ENCODE measurements at places on chromosomes 7 and 10. TPM values are rescaled to one million over a fixed set of nuclear protein-coding genes. Genes with fewer than 3 reads are reported as not detected.

The CDH23 gene
- 7.2 TPM for total RNA-seq

- H3K27me3 ChIP-seq, result no peaks in the 10 kb centered on the region
- no peak overlapping the region for H3K4me3 ChIP-seq
- H3K4me1 ChIP-seq, result peaks cover 11% of the 10 kb centered on the region
Measured at GRCh38 chr10:74307061-74307651, 156.1 kb downstream of the ADK start.

The CDK1 gene
- 2.7 TPM for total RNA-seq

The ANKRD7 gene
- 1.1 TPM for total RNA-seq

The HIF1AN gene
- total RNA-seq, result 13.2 TPM

GRCh38 chr7:92639966-92640365 lies 49.8 kb upstream of the FAM133B start:
- H3K27me3 ChIP-seq, result no peaks in the 10 kb centered on the region
- no peak overlapping the region for H3K4me3 ChIP-seq
- H3K4me1 ChIP-seq, result no peaks in the 10 kb centered on the region
- no peak for DNase-seq
- H3K27ac ChIP-seq, result no peak overlapping the region

GRCh38 chr10:117477961-117478670 lies 64.4 kb upstream of the EMX2 start:
- H3K4me1 ChIP-seq, result peaks cover 34% of the 10 kb centered on the region
- no peaks in the 10 kb centered on the region for H3K36me3 ChIP-seq
- no peak for DNase-seq
- H3K4me3 ChIP-seq, result no peak overlapping the region

The RTKN2 gene
- not detected for total RNA-seq

The ZNF316 gene
- 12.5 TPM for total RNA-seq

DNA sequence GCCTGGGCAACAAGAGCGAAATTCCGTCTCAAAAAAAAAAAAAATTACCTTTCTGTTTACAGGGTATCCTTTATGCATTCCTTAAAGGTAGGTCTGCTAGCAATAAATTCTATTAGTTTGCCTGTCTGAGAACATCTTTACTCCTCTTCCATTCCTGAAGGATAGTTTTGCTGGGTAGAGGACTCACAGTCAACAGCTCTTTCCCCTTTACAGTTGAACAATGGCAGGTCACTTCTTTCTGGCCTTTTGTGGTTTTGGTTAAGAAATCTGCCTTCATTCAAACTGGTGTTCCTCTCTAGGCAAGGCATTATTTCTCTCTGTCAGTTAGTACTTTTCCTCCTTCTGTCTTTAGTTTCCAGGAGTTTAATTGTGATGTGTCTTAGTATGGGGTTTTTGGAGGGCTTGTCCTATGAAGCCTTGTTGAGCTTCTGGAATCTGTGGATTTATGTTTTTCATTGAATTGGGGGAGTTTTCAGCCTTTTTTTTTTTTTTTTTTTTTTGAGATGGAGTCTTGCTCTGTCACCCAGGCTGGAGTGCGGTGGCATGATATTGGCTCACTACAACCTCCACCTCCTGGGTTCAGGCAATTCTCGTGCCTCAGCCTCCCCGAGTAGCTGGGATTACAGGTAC lies 4.8 kb upstream of the DNAAF5 start:
- H3K27me3 ChIP-seq, result no peaks in the 10 kb centered on the region
- no peaks in the 10 kb centered on the region for H3K36me3 ChIP-seq
- H3K4me1 ChIP-seq, result peaks cover 8% of the 10 kb centered on the region
- no peak overlapping the region for H3K4me3 ChIP-seq
- DNase-seq, result no peak
- no peak overlapping the region for H3K27ac ChIP-seq

- H3K27ac ChIP-seq, result no peak overlapping the region
- no peaks in the 10 kb centered on the region for H3K27me3 ChIP-seq
- no peaks in the 10 kb centered on the region for H3K36me3 ChIP-seq
- no peaks in the 10 kb centered on the region for H3K4me1 ChIP-seq
Measured at GRCh38 chr7:68247126-68247525, 1250.5 kb downstream of the TYW1 start.

The EPO gene
- not detected for total RNA-seq

DNA sequence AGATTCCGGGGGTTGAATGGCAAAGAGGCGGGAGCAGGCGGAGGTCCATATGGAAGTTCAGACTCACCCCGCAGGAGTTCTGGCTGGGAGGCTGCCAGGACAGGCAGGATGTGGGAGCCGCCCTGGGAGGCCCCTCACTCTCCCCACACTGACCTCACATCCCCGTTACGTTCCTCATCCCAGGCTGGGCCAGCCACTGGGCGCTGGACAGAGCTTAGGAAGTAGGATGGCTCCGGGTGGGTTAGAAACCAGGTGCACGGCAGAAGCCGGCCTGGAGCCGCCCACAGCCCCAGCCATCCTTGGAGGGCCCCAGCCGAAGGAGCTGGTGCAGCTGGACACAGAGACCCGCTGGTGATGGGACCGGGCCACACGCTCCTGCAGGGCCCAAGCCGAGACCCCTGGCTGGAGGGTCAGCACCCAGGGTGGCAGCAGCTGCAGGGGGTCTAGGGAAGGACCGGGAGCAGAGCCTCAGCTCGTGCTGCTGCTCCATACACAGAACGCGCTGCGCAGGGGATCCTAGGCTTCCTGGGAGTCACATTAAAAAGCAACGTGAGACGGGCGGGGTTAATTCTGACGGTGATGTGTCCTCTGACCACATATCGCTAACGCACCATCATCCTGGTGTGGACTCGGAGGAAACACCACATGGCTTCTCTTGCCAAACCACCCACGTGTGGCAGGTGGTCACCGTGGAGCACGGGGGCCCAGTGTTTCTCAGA lies 98.6 kb upstream of the DIP2C start:
- no peaks in the 10 kb centered on the region for H3K36me3 ChIP-seq
- H3K4me1 ChIP-seq, result peaks cover 11% of the 10 kb centered on the region
- no peak overlapping the region for H3K4me3 ChIP-seq
- no peaks in the 10 kb centered on the region for H3K27me3 ChIP-seq
- no peak overlapping the region for H3K27ac ChIP-seq
- DNase-seq, result peak; percentile 62

GRCh38 chr7:129924602-129925001 lies 28.2 kb downstream of the UBE2H start:
- H3K27me3 ChIP-seq, result no peaks in the 10 kb centered on the region
- no peak for DNase-seq
- H3K36me3 ChIP-seq, result no peaks in the 10 kb centered on the region
- no peak overlapping the region for H3K4me3 ChIP-seq
- peak overlapping the region; percentile 66 for H3K27ac ChIP-seq

- no peak overlapping the region for H3K27ac ChIP-seq
- DNase-seq, result no peak
- H3K4me1 ChIP-seq, result no peaks in the 10 kb centered on the region
- no peaks in the 10 kb centered on the region for H3K27me3 ChIP-seq
- no peaks in the 10 kb centered on the region for H3K36me3 ChIP-seq
Measured at GRCh38 chr7:90269163-90269562, 24.2 kb downstream of the CFAP69 start.

The ERVW-1 gene
- not detected for total RNA-seq

DNA sequence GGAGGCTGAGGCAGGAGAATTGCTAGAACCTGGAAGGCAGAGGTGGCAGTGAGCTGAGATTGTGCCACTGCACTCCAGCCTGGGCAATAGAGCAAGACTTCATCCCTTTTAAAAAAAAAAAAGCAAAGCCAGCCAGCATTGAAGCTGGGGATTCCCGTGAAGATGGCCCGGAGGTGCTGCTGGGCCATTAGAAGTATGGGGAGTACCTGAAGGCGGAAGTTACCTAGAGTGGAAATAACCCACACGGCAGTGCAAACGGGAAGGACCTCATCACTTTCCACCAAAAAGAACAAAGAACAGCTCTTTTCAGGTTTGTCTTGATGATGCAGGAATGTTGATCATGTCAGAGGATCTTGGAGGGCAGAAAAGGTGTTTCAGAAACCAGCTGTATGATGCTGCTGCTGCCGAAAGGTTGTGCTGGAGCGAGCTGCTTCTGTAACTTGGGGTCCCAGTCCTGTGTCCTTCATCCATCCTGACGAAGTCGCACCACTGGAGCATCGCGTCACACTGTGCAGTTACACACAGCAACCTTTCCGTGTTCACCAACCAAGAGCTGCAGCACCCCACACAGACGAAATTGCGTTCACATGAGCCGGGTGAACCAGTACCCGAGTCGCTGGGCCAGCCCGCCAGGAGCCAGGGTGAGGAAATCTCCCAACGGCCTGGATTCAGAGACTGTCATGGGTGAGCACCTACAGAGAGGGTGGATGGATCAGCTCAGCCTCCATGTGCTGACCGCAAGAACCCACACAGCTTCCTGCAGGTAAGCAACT lies 8.2 kb downstream of the ZFAND2A start:
- H3K36me3 ChIP-seq, result peaks cover 70% of the 10 kb centered on the region
- H3K4me1 ChIP-seq, result no peaks in the 10 kb centered on the region
- DNase-seq, result no peak

The ADAM22 gene
- total RNA-seq, result 1.4 TPM

GRCh38 chr10:91146146-91146545 lies 74.3 kb upstream of the PCGF5 start:
- H3K27me3 ChIP-seq, result no peaks in the 10 kb centered on the region
- no peak overlapping the region for H3K27ac ChIP-seq
- no peak for DNase-seq
- H3K4me3 ChIP-seq, result no peak overlapping the region
- no peaks in the 10 kb centered on the region for H3K4me1 ChIP-seq
- no peaks in the 10 kb centered on the region for H3K36me3 ChIP-seq

The RELN gene
- total RNA-seq, result 7.5 TPM

- H3K4me3 ChIP-seq, result no peak overlapping the region
- H3K27ac ChIP-seq, result no peak overlapping the region
- no peaks in the 10 kb centered on the region for H3K27me3 ChIP-seq
- no peak for DNase-seq
Measured at GRCh38 chr7:90570373-90570959, 25.7 kb upstream of the CDK14 start.

GRCh38 chr10:102738692-102739121 lies 5.0 kb upstream of the WBP1L start:
- H3K4me3 ChIP-seq, result no peak overlapping the region
- no peak for DNase-seq

DNA sequence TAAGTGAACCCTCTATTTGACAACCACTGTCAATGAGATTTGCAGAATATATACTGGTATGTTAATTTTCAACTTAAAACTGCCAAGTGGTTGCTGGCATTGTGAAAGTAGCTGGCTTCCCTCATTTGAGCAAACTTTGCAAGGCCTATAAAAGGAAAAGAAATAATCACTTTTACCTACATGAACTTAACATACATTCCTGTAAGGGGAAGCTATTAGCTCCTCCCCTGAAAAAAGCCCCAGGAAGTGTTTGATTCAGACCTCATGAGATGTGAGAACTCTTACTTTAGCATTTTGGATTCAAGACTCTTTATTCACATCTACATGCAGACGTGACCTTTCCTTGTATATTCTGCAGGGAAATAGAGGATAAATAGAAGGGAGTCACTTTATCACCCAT lies 175.6 kb downstream of the OTUD1 start:
- peaks cover 8% of the 10 kb centered on the region for H3K4me1 ChIP-seq
- no peak overlapping the region for H3K27ac ChIP-seq
- no peak overlapping the region for H3K4me3 ChIP-seq
- no peaks in the 10 kb centered on the region for H3K36me3 ChIP-seq

DNA sequence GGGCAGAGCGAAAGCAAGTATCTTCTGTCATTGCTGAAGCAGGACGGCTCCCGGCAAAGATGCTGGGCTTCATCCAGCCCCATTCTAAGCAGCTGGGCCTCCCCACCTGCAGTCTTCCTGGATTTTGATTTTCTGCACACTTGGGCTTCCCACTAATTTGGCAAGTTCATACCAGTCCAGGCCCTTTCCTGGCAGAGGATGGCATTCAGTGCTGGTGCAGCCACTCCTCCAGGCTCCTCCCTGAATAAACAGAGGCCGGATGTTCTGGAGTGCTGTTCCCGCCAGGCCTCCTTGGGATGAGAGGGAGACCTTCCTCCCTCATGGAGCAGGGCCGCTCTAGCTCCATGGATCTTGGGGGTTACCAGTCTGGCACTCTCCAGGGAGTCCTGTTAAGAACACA lies 3.4 kb downstream of the BAG3 start:
- H3K4me3 ChIP-seq, result peak overlapping the region; percentile 96
- DNase-seq, result peak; percentile 83
- H3K4me1 ChIP-seq, result no peaks in the 10 kb centered on the region
- H3K27me3 ChIP-seq, result no peaks in the 10 kb centered on the region
- no peaks in the 10 kb centered on the region for H3K36me3 ChIP-seq

DNA sequence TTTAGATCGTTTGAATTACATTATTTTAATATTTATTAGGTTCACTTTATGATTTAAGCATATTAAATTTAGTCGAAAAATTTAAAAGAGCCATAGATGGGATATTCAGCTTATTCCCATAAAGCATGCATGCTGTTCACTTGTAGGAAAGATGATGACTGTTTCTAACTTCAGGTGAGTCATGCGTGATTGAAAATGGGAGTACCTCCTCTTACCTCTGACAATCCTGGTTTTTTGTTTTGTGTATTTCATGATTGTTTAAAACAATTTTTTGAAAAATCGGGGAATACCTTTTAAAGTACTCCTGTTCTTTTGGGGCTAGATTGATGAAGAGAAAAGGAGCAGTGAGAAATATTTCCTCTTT lies 1.4 kb downstream of the TNKS2 start:
- H3K27me3 ChIP-seq, result no peaks in the 10 kb centered on the region
- DNase-seq, result no peak
- peaks cover 56% of the 10 kb centered on the region for H3K4me1 ChIP-seq

All from sigmoid colon (tissue), 7 donors.